ENCODE measurements at places on chromosomes 16 and 17.
A peak's percentile ranks its signal among the peaks of the same experiment; 100 is the strongest.

- no peak for DNase-seq
Observed at GRCh38 chr17:72766761-72767356, 325.6 kb downstream of the SLC39A11 start.

DNA sequence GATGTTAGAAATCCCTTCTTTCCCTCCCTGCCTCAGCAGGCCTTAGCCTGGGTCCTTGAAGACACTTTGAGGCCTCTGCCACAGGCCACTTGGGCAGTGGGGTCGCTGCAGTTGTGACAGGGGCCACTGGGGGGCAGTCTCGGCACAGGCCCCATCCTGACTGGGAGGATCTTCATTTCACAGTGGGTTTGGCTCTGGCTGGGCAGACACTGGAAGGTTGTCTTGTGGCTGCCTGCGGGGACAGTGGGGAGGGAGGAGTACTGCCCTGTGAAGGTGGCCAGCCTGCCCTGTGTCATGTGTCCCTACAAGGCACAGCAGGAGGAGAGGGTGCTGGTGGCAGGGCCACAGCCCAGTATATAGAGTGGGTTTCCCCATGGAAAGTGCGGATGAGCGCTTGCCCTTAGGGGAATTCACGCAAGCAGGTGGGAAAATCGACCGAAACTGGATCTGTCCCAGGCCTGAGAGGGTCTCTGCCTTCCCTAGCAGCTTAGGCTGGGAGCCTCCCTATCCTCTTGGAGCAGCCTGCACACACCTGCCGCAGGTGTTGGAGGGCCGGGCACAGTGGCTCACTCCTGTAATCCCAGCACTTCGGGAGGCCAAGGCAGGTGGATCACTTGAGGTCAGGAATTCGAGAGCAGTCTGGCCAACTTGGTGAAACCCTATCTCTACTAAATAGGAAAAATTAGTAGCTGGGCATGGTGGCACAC, 28.8 kb downstream of the GINS2 start:
- peak; percentile 47 for DNase-seq

DNA sequence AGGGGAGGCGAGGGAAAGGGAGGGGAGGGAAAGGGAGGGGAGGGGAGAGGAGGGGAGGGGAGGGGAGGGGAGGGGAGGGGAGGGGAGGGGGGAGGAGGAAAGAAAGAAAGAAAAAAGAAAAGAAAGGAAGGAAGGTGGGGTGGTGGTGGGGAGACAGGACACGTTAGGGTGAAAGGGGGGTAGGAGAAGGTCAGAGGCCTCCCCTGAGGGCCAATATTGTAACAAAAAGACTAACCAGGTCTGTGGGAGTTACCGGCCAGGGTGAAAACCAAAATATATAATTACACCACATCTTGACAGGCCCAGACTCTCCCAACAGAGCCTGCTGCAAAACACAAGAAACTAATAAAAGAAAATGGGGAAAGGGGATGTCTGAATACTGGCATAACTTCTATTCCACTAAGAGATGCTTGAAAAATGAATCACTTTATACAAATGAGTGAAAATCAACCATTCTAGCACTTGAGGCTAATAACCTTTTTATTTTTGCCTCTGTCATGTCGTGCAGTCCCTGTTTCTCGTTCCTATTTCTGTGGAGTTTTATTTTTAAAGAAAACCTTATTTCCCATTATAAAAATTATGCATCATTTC, 10.0 kb downstream of the WDR45B start:
- DNase-seq = no peak

DNA sequence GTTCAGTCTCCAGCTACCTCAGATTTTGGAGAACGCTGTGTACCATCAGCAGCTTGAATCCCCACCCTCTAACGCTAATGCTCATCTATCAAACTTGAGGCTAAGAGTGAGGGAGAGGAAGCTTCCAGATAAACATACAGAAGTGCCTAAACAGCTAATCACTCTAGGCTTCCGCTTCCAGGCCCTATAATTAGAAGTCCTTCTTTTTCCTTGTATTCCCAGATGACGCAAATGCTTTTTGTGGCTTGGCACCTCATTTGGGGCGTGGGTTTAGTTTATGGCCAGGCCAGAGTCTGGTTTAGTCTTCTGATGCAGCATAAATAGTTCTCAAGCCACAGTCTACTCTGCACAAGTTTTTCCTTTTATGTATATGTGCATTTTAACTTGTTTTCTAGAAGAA, 263.4 kb downstream of the BCAS3 start:
- no peak for DNase-seq

DNA sequence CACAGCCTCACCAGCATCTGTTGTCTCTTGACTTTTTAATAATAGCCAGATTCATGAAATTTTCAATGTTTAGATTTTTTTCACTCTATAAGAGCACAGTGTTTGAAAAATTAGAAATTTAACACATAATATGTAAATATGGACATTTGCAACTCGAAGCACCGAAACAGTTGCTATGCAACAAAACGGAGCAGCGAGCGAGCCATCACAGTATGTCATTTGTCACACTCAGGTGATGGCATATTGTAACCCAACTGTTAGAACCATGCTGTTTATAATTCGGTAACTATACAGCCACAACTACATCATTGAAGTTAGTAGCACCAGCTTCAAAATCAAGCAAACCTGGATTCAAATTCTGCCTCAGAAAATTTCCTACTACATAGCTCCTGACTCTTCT, 410.8 kb downstream of the NPIPA8 start:
- no peak for DNase-seq

GRCh38 chr16:14179116-14179515, 108.0 kb downstream of the MRTFB start:
- no peak for DNase-seq

GRCh38 chr16:80899809-80900592, 95.6 kb upstream of the CDYL2 start:
- no peak for DNase-seq

DNA sequence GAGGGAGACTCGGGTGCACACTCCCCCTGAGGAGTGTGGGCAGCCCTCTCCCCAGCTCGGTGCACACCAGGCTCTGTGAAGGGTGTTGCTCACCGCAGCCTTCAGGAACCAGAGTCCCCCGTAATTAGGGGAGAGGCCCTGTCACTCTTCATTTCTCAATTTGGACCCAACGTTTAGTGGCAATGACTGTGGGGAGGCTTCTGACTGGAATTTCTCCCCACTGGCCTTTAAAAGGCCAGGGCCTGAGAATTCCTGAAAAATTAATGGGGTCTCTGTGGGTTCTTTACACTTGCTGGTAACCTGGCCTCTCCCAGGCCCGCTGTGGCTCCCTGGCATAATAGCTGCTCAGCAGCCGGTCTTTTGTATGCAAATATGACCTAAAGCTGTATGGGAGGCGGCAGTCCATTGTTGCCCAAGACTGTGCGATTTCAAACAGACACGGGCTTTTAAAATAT, 209.7 kb downstream of the MSI2 start:
- DNase-seq = no peak

GRCh38 chr17:17364338-17364667, 61.1 kb downstream of the NT5M start:
- DNase-seq = no peak

- DNase-seq = no peak
Observed at GRCh38 chr17:77615703-77616253, 342.7 kb upstream of the TNRC6C start.

DNA sequence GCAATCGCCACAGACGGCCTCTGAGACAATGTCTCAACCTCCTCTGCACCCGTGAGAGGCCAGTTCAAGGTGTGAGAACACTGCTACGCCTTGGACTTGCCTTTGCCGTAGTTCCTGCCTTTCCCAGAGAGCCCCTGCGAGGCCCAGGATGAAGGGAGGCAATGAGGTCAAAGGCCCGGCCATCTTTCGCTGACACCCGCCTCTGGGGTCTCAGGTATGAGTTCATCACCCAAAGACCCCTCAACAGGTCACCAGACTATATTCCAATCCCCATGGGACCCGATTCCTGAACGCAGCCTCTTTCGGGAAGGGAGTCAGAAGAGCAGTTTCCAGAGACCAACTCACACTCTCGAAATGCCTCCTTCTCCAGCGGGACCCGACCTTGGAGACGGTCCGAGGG, 573.5 kb downstream of the KCNJ18 start:
- DNase-seq = no peak

DNA sequence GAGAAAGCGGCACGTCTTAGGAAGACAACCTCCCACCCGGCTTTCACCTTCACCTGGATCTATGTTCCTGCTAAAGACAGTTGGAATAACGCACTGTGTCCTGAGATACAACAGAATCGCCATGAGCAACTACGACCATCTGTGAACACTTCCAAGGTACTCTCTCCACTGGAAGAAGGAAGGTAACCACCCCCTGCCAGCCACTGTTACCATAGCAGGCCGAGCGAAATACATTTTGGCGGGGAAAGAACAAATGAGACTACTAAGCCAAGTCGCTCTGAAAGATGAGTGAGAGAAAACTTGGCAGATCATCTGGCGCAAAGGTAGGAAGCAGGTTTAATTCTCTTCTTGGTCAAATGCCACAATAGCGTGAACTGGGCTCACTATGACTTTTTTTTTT, 9.8 kb downstream of the CRK start:
- DNase-seq = no peak

DNA sequence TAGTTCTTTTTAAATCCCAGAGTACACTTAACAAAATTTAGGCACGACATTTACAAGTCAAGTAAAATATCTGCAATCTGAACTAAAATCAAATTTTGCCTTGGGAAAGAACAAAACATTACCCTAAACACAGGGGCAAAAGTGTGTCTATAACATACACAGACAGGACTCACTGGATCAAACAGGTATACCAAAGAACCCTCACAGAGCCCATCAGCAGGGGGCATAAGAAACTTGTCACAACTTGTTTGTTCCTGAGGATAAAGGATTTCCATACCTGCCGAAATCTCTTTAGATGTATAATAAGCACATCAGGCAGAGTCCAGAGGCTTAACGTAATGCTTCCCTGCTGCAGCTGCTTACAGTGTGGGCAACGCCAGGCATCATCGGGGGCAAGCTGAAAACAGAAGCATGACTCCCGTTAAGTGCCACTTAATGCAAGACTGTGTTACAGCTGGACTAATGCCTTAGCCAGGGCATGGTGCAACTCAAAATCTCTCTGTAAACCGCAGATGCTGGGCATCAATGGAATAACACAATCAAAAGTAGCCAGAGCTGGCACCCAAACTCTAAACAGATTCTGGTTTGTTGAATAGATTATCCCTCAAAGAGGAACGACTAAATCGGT, 67.0 kb downstream of the USP31 start:
- DNase-seq = no peak
